ENCODE measurements at places on chromosomes 1 and 21.

DNA sequence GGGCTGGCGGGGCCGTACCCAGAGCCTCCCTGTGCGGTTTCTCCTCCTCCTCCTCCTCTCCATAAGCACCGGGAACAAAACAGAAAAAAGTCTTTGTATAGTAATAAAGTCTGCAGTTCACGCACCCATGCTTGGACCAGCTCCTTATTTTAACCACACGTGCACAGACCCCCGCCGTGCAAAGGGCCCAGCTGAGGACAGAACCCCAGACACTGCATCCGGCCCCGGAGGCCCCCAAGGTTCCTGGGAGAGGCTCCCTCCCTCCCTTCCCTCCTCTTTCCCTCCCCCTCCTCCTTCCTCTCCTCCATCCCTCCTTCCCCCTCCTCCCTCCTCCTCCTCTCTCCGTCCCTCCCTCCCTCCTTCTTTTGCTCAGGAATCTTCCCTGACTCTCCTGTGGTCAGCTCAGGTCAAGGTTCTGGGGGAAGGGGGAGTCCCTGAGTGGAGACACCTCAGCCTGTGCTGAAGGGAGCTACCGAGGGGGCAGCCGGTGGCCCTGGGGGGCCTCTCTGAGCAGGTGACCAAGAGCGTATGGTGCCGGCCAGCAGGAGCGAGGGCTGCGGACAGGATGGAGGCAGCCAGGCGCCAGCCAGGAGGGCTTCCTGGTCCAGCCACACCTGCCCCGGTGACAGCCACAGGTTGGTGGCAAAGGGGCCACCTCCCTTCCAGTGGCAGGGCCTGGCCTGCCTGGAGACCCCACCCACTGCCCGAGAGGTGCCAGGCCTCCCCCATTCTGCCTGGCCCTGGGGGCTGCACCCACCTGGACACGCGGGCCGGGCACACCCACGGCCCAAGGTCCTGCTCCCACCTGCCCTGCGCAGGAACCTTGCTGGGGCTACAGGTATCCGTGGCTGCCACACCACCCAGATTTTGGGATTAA, 3.2 kb upstream of the TTLL10 start:
- DNase-seq, result no peak

- DNase-seq, result no peak
These were observed 8.5 kb downstream of the AKT3 start for GRCh38 chr1:243841507-243841906.

- DNase-seq, result peak; percentile 71
These were observed 57.1 kb downstream of the TNFSF18 start for GRCh38 chr1:172993640-172994039.

GRCh38 chr21:36513430-36513829, 33.5 kb upstream of the CLDN14 start:
- no peak for DNase-seq

DNA sequence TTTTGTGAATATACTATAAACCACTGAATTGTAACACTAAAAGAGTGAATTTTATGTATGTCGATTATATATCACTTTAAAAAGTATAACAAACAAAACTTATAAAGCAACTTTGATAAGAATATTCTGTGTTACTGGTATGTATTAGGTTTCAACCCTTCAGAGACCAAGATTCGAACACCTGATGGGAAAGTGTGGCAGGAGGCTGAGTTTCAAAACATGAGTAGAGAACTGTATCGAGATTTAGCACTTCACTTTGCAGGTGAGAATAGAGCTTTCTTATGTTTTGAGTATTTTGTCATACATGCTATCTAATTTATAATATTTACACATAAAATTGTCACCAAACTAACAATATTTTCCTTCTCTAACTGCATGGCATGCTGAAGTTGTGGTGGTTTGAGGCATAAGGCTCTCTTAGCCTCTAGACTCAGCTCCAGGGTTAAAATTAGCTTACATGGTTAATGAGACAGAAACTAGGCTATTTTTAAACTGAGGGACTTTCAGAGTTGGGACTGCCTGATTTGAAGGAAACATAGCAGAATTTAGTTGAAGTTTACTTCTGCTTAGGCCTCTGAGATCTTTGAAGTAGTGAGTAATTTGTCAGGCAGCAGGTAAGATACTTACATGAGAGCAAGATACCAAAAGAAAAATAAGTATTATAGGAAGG, 48.6 kb downstream of the CEP350 start:
- DNase-seq, result no peak

DNA sequence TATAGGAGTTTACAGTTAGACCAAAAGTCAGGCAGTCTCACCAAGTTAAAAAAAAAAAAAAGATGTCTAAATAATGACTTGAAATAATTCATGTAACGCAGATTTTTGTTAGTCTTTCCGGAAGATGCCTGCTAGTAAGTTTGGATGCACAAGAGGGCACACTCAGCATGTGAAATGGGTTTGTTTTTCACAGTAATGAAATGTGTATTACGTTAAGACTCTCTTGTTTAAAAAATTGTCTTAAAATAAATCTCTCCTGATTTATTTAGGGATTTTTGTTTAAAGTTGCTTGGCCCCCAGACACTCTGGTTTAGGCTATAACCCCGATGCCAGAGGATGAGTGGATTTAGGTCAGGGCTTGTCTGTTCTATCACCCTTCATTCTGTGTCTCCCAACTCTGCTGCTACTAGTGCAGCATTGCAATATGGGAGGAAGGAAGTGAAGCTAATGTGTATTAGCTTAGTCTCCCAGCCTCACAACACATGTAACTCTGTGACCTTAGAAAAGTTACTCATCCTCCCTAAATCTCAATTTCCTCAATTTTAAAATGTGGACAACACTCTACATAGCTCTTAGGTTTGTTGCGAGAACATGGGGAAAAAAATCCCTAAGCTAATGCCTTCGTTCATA, 25.7 kb downstream of the CTH start:
- DNase-seq, result no peak

DNA sequence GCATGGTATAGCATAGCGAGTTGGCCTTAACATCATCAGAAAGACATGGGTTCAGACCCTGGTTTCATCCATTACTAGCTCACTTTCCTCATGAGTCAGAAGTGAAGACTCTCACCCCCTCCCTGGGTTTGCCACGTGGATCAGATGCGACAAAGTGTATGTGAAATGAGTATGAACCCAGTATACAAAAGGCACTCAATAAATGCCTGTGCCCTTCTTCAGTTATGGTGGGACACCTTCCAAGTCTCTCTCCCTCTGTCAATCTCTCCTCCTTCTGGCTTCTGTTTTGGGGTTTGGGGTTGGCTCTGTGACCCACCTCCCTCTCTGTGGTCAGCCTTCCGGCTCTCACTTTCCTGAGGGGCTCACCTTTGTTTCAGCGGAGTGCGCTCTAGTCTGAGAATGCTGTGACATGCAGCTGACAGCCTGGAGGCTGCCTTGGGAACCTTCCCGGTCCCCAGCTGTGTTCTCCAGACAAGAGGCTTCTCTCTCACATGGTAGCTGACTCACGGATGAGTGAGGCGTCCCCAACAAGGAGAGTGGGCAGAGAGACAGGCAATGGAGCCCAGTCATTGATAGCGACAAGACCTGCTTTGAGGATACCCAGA, 155.0 kb upstream of the EDN2 start:
- DNase-seq, result no peak

DNA sequence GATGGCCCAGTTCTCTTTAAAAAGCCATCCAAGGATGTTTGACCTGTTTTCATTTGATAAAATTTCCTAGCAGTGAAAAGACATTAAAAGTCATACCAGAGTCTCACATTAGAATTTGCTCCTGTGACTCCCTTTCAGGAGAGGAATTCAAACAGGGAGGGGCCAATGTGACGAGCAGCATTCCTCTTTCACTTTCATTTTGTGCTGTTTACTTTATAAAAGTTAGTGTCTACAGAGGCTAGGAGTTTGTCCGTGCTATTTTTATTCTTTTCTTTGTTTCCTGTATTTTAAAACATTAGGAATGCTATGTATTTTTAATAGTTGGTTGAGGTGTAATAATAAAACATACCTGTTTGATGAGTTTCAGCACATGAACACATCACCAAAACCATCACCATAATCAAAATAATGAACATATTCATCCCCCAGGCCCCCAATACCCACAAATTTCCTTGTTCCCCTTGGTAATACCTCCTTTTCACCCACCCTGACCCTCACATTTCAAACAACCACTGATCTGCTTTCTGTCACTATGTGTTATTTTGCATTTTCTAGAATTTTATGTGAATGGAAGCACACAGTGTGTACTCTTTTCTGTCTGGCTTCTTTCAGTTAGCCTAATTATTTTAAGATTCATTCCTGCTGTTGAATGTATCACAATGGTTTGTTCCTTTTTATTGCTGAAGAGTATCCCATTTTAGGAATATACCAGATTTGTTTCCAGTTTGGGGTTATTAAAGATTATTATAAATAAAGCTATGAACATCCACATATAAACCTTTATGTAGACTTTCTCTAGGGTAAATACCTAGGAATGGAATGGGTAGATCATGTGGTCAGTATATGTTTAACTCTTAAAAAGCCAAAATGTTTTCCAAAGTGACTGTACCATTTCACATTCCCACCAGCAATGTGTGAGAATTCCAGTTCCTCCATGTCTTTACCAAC, 129.5 kb downstream of the TENT5C start:
- DNase-seq, result no peak

DNA sequence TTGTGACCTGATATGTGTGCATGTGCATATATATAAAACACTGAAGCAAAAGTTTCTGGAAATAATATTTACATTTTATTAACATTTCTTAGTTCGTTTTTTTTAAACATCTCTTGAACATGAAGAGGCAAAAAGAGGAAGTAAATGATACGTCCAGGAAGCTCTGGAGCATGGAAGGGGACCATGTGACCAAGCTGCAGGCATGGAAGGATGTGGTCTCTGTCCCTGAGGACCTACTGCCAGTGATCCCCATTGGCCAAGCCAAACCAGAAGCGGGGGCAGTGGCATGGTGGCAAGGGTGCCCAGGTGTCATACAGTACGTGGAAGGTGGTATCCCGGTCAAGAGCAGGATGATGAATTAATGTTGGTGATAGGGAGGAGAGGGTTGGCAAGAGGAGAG, 268.3 kb upstream of the PROX1 start:
- DNase-seq, result no peak

DNA sequence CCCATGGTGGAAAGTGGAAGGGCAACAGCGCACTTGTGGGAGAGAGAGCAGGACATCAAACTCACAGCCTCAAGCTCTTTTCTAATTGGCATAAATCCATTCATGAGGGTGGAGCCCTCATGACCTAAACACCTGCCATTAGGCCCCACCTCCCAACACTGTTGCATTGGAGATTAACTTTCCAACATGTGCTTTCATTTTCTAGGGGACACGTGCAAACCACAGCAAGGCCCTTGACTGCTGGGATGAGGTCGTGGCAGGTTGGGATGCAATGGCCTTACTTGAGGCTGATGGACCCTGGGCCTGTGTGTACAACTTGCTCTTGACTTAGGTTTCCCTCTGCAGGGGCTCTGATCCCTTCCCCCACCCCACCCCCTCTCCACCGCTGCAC, 35.9 kb upstream of the NEK2 start:
- no peak for DNase-seq

DNA sequence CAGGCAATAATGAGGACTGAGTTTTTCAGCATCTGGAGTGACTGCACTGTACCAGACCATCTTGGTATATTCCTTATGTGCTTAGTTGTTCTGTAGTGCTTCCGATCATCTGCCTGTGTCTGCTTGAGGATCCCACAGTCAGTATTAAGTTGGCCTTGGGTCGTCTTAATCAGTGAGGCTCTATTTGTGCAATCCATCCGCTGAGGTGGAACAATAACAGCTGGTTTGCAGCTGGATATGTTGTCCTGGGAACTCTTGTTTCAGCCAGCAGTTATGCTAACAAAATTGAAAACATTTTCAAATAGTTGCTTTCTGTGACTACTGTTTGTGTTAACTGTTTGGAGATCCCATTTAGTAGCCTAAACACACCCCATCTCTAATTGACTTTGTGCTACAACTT, 73.7 kb downstream of the LAMC1 start:
- DNase-seq, result no peak

DNA sequence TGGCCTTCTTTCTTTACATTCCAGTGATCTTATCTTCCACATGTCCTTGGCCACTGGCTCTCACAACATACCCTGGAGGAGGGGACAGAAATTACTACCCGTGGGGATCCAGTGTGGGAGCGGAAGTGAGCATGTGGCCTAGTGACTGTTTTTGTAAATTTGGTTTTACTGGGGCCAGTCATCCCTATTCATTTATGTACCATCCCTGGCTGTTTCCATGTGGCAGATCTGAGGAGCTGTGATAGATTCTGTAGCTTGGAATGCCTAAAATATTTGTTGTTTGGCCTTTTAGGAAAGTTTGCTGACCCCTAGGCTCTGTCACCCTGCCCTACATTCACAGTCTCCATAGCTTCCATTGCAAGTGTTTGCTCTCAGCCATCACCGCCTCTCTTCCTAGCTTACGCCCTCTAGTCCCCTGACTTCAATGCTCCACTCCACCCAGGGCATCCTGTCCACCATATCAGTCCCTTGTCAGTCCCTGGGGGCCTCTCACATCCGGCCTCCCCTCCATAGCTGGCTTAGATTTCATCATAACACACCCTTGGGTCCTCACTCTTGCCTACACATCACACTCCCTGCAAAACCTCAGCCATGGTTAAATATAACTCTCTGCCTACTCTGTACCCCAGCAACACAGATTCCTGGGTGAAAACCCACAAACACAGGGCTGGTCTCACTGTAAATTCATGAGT, 25.8 kb downstream of the DHCR24 start:
- no peak for DNase-seq

DNA sequence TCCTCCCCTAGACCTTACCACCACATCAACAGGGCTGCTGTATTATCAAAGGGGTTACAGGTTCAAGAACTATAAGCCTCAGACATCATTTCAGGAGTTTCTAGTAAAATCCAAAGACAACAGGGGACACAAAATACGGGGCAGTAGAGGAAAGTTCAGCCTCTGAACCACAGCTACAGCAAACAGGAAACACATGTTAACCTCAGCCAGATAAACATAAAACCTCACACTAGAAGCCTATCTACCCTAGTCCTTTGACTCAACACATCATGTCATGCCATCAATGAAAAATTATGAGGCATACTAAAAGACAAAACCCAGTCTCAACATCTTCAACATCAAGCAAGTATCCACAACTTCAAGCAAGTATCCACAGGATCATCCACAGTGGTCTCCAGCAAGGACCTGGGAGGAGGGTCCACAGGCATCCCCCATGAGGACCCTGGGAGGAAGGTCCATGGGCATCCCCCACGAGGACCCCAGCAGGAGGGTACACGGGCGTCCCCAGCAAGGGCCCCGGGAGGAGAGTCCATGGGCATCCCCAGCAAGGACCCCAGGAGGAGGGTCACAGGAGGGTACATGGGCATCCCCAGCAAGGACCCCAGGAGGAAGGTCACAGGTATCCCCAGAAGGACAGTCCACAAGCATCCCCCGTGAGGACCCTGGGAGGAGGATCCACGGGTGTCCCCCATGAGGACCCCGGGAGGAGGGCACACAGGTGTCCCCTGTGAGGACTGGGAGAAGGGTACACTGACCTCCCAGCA, 440.0 kb downstream of the MATN1 start:
- no peak for DNase-seq

- DNase-seq, result no peak
These were observed 539 bp downstream of the LAMC1 start for GRCh38 chr1:183023601-183024316.
